Stimulated activated CD8-positive, alpha-beta memory T cell treated with anti-CD3 and anti-CD28 coated beads, Interleukin-7, amount 100 ng/mL, for 24 hours (primary cell): ENCODE measurements at places on chromosomes 7 and 10.

GRCh38 chr7:32319012-32319382 is 171.2 kb downstream of the LSM5 start:
- no peak for DNase-seq

DNA sequence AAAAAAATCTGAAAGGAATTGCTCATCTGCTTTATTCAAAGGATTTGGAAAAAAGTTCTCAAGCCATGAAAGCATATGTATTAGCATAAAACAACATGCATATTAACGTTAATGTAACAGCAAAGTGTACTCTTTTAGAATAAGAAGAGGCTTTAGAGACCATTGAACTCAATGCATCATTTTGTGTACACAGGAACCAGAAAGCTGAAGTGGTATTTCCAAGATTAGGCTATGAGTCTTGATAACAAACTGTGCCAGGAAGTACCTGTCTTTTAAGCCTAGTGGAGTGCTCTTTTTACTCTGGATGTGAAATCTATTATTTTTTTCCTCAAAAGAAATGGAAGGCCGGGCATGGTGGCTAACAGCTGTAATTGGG is 164.2 kb downstream of the THSD7A start:
- no peak for DNase-seq

DNA sequence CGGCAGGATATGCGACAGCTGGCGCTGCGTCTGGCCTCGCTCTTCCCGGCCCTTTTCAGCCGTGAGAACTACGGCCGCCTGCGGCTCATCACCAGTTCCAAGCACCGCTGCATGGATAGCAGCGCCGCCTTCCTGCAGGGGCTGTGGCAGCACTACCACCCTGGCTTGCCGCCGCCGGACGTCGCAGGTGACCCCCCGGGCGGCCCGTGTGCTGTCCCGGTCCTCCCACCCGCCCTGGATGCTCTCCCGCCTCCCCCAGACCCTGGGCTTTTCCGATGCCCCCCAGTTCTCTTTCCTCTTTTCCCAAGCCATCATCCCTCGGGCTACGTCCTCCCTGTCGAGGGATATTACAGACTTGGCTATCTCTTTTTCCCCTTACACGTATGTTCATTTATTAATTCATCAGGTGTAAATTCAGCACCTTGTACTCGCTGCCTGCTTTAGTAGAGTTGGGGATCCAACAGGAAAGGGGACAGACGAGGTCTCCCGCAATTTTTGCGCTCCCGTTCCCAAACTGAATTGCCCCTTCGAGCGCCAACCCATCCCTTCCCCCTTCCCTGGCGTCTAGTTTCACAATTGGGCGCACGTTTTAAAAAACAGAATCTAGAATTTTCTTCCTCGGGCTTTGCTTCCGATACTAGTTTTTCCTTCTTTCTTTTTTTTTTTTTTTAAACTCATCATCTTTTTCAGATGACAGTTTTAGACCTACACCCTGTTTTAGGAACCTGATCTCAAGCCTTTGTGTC is 846 bp downstream of the MINPP1 start:
- DNase-seq = no peak

GRCh38 chr7:150903606-150904005 is 51.3 kb downstream of the AOC1 start:
- DNase-seq = no peak

DNA sequence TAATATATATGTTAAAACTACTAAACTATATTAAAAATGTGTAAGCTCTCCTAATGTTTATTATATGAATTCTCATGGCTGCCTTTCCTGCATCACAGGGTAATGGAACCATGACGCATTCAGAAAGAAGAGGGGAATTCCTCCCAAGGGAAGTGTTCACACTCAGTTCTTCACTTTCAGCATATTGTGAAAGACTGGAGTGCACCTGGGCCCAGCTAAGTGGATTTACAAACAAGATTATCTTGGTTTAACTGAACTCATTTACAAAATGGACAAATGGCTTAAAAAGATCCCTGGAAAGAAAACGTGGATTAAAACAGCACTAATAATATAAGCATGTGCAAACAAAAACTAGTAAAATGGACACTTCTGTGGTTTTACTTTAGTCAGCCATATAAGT is 149.8 kb downstream of the DOCK4 start:
- DNase-seq = no peak

DNA sequence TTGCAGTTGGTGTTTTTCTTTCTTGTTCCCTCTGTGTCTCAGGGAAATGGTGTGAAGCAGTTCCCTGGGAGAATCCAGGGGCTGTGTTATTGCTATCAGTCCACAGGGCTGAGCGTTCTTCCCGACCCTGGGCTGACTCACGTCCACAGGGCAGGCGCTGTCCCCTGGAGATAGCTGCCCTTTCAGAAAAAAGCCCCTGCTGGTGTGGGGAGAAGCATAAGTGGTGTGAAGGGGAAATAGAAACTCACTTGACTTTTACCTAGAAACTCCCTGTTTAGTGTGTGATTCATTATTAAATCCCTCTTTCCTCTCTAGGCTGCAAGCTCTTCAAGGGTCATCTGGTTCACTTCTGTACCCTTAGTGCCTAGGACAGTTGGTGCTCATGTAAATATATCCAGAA is 63.3 kb upstream of the SMNDC1 start:
- no peak for DNase-seq

- DNase-seq = no peak
Measured at GRCh38 chr10:553233-553632, 136.2 kb downstream of the DIP2C start.

- DNase-seq = no peak
Measured at GRCh38 chr7:65475734-65476319, 102.2 kb downstream of the ZNF92 start.

GRCh38 chr10:34864149-34865067 is 49.3 kb upstream of the PARD3 start:
- no peak for DNase-seq

- DNase-seq = no peak
Measured at GRCh38 chr7:114414156-114415063, at the start of gene FOXP2. TSS of gene FOXP2 (plus strand) at chr7:114414815. CDS start at chr7:114426512, 11,697 bp downstream.

- no peak for DNase-seq
Measured at GRCh38 chr7:129952086-129952652, 591 bp downstream of the UBE2H start.
